Kidney epithelial cell (primary cell): ENCODE measurements at places on chromosomes 13 and 19.

- DNase-seq: no peak
Observed at GRCh38 chr13:97474349-97474980, 40.5 kb downstream of the RAP2A start.

GRCh38 chr13:95441326-95441725 is 111.2 kb upstream of the CLDN10 start:
- DNase-seq: no peak

DNA sequence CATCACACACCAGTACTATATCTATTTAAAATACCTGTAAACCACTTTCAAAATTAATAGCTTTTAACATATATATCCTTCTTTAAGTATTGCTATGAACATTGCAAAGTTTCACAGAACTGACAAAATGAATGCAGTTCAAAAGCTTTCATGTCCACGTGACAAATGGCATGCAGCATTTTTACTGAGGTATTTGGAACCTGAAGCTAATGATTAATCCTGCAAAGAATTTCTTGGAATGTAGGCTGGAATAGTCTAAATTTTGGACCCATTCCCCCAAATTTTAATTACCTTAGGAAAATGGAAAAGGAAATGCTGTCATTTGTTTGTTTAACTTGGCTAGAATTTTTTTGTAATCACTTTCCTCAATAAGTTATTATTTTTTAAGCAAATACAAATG is 423.8 kb upstream of the GPC6 start:
- no peak for DNase-seq

DNA sequence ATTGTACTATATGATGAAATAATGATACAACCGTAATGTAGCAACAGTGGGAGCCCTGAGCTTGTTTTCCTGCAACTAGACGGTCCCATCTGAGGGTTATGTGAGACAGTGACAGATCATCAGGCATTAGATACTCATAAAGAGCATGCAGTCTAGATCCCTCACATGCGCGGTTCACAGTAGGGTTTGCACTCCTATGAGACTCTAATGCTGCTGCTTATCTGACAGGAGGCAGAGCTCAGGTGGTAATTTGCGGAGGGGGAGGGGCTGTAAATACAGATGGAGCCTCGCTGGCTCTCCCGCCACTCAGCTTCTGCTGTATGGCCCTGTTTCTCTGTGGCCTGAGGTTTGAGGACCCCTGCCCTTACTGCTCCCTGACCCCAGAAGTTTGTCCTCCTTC is 13.7 kb downstream of the EPHX3 start:
- no peak for DNase-seq

GRCh38 chr13:60788156-60788829 is 391.3 kb downstream of the TDRD3 start:
- DNase-seq: no peak

GRCh38 chr13:21106089-21106488 is 44.7 kb upstream of the LATS2 start:
- DNase-seq: peak; percentile 19
